CD4-positive, alpha-beta T cell treated with Interleukin-4 for 1 hour (primary cell): ENCODE measurements at places on chromosomes 4 and X.

DNA sequence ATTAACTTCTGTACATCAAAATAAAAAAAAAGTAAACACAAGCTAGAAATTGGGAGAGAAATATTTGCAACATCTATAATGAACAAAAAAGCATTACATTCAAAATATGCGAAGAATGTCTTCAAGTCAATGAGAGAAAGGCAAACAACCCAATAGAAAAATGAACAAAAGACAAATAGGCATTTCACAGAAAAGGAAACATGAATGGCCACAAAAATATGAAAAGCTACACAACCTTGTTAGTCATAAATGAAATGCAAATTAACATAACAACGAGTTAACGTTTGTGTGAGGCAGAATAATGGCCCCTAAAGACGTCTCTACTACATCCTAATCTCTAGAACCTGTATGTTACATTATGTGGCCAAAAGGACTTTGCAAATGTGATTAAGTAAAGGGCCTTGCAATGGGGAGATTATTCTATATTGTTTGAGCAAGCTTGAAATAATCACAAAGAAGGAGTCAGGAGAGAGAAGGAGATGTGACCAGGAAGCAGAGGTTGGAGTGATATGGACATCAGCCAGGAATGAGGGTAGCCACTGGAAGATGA lies 86.8 kb downstream of the WDFY3 start:
- no peak for DNase-seq

- no peak for DNase-seq
These were observed 24.6 kb downstream of the NAP1L5 start for GRCh38 chr4:88672987-88673386.

- DNase-seq = no peak
These were observed 4.4 kb downstream of the SORCS2 start for GRCh38 chr4:7196736-7197135.

- DNase-seq = no peak
These were observed 937.1 kb downstream of the CCSER1 start for GRCh38 chr4:91064157-91064853.

DNA sequence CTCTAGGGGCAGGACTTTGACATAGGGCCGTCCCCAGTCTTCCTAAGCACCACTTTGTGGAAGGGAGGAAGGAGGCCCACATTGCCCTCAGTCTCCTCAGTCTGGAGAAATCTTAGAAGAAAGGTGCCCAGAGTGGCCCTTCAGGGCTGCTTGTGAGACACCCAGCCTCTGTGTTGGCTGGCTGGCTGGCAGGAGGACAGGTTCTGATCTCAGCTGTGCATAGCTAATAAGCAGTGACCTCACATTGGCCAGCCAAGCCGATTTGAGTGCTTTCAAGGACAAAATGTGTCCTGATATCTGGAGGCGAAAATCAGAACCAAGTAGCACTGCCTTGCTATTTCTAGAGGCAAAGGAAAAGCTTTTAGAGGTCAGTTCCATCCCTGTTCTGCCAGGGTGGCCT lies 211.5 kb downstream of the BCOR start:
- no peak for DNase-seq
